ENCODE measurements at places on chromosomes 3 and 15.

- DNase-seq = no peak
Observed at GRCh38 chr15:73744293-73744692, 8.9 kb downstream of the INSYN1 start.

DNA sequence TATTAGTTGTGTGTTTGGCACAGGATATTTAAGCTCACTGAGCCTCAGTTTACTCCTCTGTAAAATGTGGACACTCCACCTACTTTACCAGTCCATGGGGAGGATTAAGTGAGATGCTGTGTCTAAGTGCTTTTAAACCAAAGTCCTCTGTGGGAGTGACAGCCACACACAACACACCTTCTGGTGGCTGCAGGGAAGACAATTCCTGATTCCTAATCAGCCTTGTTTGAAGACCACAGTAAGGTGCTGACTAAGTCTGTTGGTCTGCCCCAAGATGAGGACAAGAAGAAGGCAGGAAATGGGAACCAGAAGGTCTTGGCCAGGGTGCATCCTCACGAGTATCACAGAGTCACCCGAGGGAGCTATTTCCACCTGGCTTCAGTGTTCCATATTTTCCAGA, 52.3 kb downstream of the EPHB1 start:
- DNase-seq = no peak

DNA sequence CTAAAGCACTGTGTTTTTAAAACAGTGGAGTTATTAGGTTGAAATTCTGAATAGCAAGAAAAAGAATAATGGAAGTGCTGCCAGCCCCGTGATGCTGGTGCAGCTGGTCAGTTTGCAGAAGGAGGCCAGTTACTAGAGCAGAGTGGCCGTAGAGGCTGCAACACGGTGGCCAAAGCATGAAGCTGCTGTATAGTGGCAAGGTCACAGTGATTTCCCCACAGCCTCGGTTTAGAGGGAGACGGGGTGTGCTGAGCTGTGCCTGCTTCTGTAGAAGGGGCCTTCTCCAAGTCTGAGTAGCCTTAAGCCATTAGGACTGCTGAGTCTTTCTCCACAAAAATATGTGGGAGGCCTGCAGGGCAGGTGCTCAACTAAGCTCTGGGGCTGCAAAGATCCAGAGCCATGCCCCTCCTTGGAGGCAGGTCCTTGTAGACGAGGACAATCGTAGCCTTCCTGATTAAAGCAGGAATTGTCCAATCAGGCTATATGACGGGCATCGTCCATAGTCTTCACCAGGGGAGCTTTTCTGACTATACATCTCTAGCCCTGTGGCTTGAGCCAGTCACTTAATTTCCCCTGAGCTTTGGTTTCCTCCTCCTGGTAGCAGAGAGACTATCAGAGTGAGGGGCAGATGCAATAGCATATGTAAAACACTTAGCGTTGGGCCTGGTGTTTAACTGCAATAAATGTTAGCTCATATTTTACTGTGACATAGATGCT, 151.6 kb downstream of the PGPEP1L start:
- no peak for DNase-seq

GRCh38 chr3:40309925-40310695, 603 bp downstream of the EIF1B start:
- peak; percentile 18 for DNase-seq

DNA sequence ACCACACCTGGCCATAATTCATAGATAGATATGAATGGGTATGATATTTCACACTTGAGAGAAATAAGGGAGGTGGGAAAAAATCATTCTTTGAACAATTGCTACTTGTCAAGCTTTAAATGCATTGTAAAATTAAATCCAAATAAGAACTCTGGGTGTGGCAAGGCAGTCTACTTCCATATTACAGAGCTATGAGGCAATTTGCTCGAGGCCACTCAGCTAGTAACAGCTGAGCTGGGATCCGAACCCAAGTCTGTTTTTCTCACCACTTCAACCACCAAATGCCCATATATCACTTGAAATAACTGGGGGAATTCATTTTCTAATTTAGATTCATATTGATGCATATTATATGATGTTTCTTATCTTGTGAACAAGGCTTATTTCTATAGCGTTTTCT, 482.2 kb upstream of the ADAMTS9 start:
- DNase-seq = no peak

GRCh38 chr3:86969500-86970189, 21.3 kb downstream of the VGLL3 start:
- no peak for DNase-seq

Measured in activated CD4-positive, alpha-beta T cell treated with anti-CD3 and anti-CD28 coated beads for 1 hour (primary cell).